ENCODE measurements at places on chromosomes 5 and 9. TPM values are rescaled to one million over a fixed set of nuclear protein-coding genes. Genes with fewer than 3 reads are reported as not detected.

Gene OTULINL
- 5.6 TPM for total RNA-seq

DNA sequence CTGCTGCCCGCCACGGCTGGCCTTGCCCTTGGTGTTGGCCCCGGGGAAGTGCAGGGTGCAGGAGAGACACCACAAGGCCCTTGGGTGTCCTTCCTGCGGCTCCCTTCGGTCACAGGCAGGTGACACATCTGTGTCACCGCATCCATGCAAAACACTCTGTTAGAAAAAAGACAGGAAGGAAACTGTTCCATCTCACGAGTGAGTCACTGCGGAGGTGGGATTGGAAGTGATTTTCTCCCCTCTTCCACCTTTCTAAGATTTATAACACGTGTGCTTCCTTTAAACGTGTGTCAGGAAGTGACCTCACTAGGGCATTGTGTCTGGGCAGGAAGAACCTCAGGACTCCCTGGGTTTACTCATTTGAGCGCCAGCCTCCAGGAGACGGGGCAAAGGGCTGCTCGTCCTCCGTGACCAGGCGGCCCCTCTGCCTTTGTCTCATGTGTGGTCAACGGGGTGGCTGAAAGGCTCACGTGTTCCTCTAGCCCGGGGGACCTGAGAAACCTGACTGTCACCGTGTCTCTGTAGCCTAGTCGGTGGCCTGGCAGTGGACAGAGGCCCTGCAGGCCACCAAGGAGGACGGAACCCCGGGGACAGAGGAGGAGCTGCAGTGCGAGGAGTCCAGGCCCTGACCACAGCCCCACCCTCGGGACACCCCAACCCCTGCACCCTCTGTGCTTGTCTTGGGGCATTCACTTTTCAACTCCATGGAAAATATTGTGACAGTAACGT is 4.9 kb upstream of the LCN1 start:
- no peak for DNase-seq

- no peak for DNase-seq
Measured at GRCh38 chr5:31753700-31754357, 114.9 kb downstream of the PDZD2 start.

Gene GTF2H2C
- 15.9 TPM for total RNA-seq

DNA sequence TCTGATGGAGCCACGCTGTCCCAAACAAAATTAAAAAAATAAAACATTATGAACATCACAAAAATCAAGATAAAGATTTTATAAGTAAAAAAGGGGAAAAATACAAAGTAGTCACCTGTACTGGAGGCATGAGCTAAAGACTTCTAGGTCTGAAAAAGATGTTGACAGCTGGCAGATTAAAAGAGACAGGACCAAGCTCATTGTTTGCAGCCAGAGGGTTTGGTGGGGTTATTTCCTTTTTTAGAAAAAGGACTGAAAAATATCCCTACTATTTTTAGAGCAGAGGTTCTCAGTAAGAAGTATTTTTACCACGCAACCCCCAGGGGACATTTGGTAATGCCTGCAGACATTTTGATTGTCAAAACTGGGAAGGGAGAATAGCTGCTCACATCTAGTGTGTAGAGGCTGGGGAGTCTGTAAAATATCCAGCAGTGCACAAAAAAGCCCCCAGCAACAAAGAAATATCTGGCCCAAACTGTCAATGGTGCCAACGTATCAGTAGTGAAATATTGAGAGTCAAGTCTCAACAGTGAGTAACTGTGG is 353.4 kb downstream of the TLE1 start:
- no peak for DNase-seq

Gene ALDH1B1
- 13.5 TPM for total RNA-seq

Gene SOHLH1
- not detected for total RNA-seq

- DNase-seq, result no peak
Measured at GRCh38 chr5:40381676-40382363, 297.9 kb upstream of the PTGER4 start.

GRCh38 chr9:2725126-2725525 is 7.8 kb downstream of the KCNV2 start:
- DNase-seq, result no peak

Gene GPBP1
- total RNA-seq, result 54.3 TPM

- DNase-seq, result no peak
Measured at GRCh38 chr9:122797316-122798063, 2.4 kb upstream of the OR1K1 start.
